Posterior vena cava (tissue), 2 donors: ENCODE measurements at places on chromosomes 1 and 21. TPM values are rescaled to one million over a fixed set of nuclear protein-coding genes. Genes with fewer than 3 reads are reported as not detected.

GRCh38 chr1:235971020-235971419, 93.9 kb downstream of the NID1 start:
- no peak for DNase-seq

- DNase-seq, result no peak
Observed at GRCh38 chr1:94358630-94359599, 59.3 kb upstream of the ABCD3 start.

TBX15 gene
- 4.8 TPM for total RNA-seq

TNFRSF9 gene
- total RNA-seq, result 0.19 TPM

DNA sequence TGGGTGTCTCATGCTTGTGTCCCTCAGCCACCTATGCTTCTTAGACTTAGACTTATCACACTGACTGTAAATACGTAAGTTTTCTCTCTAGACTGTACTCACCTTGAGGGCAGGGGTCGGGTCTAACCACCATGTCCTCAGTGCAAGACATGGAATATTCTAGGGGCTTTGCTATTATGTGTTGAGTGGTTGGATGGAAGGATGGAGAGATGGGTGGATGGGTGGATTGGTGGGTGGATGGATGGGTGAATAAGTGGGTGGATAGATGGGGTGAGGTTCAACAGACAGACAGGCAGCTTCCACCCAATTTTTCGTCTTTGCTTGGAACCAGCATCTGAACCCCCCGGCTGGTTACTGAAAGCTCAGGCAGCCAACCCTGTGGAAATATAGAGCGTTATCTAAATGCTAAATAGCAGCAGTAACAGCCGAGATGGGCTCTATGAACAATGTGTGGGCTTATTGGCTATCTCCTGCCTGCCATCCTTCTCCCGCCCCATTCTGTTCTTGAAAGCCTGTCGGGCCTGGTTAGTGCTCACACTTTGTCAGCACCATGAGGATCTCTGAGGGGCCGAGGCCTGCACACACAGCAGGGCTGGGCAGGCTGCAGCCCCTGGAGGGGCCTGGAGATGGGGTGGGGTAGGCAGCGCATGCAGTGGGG, 130.7 kb downstream of the ACTL8 start:
- DNase-seq, result no peak

DNA sequence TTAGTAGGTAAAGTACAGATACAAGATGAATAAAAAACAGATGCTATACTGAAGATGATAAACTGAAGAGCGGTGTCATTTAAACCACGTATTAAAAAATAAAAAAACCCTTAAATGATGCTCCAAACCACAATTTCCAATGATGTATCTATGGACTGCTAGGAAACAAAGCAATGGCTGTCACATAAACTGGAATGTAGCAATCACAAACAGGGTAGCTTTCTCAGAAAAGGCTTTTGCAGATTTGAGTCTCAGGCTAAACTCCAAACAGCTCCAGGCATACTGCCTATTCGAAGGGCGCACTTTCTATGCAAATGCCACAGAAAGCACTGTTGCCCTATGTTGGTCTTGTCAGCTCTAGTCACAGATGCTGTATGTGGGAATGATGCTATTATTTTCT, 12.4 kb upstream of the H3-3A start:
- DNase-seq, result no peak

GRCh38 chr1:8541961-8542521, 224.1 kb downstream of the SLC45A1 start:
- no peak for DNase-seq
